SHP77 treated with DMSO at 0.1 percent for 48 hours (cell line): ENCODE measurements at places on chromosomes 7 and 10.

DNA sequence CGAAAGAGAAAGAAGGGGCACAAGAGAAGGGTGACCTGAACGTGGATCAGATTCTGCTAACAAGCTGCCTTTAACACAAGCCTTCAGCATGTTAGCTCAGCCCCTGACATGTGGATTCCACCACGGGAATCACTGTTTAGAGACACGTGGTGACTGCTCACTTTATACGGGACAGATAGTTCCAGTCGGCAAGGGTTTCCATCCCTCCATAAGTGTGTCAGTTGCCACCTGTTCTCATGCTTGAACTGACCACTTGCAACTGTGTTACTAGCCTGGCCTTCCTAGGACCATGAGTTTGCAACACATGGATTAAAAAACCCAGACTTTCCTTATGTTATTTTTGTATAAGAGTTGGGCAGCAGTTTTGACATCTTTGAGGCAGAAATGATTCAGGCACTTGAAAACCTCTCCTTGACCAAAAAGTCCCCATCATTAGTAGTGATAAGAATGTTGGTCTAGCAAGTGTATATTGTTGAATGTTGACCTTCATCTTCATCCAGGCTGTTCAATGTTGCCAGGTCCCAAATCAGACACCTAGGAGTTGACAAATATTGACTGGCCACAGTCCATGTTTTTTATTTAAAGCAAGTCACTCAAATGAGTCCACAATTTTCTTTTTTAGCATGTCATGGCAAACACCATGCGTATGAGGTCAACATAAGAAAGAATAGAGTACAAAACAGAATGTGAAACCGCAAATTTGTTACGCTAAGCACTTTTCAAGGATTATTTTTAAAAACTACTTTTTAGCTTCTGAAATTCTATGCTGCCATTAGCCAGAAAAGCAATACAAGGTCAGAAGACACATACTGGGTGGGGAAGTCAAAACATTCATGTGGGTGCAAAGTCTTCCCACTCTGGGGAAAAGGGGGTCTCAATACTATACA is 101.6 kb downstream of the ABLIM1 start:
- no peak for DNase-seq

GRCh38 chr10:8242295-8242872 is 187.9 kb downstream of the GATA3 start:
- no peak for DNase-seq

DNA sequence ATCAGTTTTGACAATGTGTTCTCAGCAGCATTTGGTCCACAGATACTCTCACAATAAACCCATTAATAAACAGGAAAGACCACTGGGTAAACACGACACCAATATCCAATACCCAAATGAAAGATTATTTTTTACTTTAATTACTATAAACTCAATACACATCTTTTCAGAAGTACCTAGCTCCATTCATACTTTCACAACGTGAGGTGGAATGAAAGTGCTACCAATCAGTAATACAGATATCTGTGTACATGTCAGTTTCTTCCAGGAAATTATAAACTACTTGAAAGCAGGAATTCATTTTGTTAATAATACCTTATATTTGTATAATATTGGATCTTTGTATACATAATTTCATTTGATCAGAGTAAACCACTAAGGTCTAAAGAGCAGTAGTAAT is 11.9 kb downstream of the CDK6 start:
- no peak for DNase-seq

- DNase-seq, result no peak
Observed at GRCh38 chr10:78362406-78363022, 328.9 kb downstream of the RPS24 start.

DNA sequence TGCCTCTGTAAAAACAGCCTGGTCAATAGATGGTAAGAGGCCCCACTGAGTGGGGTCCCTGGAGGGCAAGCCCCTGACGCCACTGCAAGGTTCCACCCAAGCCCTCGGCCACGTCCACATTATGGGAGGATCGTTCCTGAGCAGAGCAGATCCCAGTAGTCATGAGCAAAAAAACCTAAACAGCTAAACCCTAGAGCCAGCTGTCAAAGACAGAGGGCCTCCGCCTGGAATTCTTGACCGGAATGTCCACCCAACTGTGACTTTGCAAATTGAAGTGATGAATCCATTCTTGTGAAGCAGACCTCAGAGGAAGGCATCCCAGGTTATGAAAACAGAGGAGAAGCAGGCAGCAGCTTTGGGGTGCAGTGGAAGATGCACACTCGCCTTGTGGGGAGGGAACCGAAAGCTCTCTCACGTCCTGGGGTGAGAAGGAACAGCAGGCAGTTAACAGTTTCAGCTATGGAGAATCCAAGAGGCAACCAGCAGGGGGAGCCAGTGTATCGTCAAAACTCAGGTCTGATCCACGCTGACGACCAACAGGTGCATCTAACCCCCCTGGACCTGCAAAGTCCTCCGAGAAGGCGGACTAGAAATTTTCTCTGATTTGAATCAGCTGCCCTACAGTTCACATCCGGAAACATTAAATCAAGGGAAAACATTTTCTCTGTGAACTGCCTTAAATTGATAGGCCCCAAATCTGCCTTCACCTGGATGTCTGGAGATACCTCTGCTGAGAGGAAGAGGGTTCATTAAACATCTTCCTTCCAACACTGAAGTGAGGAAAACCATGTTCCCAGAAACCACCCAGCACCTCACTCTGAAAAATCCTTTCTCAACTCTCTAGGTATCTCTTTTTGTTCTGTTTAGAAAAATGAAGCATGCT is 139.1 kb upstream of the PFKP start:
- DNase-seq, result peak; percentile 25

GRCh38 chr10:113433711-113434110 is 119.1 kb upstream of the HABP2 start:
- DNase-seq, result no peak

DNA sequence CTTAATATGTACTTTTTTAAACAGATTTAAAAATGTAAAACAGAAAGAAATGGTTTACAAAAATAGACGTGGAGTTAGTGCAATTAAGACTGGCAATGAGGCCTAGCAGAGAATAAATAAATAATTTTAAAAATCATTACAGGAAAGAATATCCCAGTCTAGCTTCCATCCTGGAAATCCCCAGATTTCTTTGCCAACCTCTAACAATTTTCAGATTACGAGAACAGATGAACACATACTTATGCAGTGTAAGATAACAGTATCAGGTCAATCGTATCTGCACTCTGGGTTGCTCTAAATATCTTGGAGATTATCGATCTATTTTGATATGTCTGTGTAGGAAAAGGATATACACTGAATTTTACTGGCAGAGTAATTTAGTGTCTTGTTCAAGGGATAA is 210.5 kb downstream of the SEMA3A start:
- DNase-seq, result no peak

DNA sequence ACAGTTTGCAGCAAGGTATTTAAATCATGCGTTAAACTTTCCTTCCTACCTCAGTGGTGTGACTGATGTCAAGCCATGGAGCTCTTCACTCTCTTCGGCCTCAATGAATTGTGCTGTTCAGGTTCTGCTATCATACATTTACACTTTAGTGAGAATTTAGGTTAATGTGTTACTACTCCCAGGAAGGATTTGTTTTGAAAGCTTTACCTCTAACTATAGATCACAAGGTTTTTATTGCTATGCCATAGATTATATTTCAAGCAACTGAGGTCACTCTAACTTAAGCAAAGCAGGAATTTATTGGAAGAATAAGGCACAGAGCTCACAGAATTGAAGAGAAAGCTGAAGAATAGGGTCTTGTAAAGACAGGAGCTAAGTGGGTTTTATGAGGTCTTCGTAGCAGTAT is 11.0 kb upstream of the ADD3 start:
- DNase-seq, result no peak

DNA sequence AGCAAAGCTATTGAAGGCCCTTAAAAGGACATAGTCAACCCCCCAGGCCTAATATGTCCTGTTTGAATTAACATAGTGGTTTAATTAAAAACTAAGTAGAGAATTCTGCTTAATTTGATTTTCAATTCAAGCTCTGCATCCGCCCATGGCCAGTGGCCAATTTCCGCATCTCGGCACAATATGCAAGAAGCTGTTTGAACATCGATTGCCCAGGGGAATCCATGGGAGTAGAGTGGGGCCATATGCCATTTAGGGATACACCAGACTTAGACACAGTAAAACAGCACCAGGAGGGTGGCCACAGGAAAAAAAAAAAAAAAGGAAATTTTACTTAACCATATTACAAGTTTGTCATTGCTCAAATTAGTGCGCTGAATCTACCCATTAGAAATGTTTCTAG is 100.4 kb downstream of the LMBR1 start:
- DNase-seq, result no peak

DNA sequence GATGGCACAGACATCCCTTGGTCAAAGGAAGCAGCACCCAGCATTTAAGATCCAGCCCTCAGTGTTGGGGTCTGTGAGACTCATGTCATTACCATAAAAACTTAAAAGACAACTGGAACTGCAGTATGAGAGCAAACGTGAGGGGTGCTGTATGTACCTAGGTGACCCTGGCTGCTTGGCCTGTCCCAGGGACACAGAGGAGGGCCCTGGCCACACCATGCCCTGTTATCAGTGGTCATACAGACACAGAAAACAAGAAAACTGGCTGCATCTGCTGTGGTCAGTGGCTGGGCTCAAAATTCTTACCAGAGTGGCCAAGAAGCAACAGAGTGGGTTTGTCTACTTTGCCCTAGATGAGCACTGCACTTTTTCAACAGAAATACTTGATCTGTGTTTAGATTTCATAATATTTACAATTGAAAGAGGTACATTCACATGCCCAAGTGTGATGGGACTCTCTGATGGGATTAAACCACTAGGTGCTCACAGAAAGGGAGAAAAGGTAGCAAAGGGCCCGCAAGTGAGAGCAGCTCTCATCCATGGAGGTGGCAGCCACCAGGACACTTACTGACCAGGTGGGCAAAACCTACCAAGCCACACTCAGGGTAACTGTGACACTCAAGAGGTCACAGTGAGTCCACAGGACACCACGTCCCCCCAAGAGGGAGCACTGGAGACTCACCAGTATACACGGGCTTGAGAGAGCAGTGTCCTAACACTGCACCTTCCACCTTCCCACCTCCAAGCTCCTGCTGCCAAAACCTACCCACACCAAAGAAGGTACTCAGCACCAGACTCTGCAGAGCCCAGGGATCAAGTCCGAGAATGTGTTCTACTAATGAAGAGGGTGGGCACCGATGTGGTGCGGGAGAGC is 68.1 kb upstream of the CAMK2B start:
- DNase-seq, result no peak

DNA sequence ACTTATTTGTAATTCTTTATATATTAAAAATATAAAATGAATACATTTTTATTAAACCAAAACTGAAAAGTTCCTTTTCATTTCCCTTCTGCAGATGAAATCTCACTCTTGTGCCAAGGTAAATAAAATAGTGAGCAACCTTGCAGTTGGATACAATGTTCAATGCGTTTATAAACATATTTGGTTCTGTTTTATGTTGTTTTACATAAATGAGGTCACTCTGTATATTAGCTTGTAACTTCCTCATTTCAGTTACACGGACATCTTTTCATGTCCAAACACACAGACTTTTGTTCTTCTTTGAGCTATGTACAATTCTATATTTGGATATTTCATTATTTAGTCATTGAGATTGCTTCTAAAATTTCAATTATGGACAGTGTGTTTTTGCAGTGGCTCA is 107.7 kb downstream of the BBS9 start:
- no peak for DNase-seq

- no peak for DNase-seq
Observed at GRCh38 chr10:6388261-6388893, 185.6 kb downstream of the PFKFB3 start.

- DNase-seq, result no peak
Observed at GRCh38 chr10:127117125-127117524, 79.3 kb downstream of the INSYN2A start.

- no peak for DNase-seq
Observed at GRCh38 chr10:4671451-4672145, 154.4 kb upstream of the AKR1E2 start.

DNA sequence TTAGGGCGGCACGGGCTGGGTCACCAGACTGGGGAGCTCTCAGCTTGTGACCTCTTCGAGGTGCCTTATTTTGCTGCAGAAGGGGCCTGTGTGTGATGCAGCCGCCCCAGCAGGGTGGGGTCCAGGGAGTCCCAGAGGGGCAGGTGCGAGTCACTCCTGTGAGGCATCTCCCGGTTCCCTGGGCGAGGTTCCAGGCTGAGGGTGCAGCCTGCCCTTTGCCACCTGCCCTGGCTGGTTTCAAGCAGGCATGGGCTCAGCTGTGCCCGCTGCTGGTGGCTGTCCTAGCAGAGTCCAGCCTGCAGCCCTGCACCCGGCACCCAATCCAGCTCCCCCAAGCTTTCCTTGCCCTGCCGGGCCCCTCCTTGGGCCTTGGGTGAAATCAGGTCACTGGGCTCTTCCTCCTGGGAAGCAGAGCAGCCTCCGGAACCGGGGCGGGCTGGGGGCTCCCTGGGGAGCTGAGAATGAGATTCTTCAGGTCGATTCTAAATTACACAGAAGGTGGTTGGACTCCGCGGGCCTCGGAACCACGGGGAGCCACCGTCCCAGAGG is 64.8 kb downstream of the PWWP2B start:
- DNase-seq, result no peak

- DNase-seq, result no peak
Observed at GRCh38 chr10:35910234-35910633, 268.1 kb upstream of the FZD8 start.

- DNase-seq, result no peak
Observed at GRCh38 chr10:64041989-64042490, 520.8 kb downstream of the REEP3 start.

GRCh38 chr10:78802866-78803265 is 265.9 kb upstream of the ZMIZ1 start:
- no peak for DNase-seq

DNA sequence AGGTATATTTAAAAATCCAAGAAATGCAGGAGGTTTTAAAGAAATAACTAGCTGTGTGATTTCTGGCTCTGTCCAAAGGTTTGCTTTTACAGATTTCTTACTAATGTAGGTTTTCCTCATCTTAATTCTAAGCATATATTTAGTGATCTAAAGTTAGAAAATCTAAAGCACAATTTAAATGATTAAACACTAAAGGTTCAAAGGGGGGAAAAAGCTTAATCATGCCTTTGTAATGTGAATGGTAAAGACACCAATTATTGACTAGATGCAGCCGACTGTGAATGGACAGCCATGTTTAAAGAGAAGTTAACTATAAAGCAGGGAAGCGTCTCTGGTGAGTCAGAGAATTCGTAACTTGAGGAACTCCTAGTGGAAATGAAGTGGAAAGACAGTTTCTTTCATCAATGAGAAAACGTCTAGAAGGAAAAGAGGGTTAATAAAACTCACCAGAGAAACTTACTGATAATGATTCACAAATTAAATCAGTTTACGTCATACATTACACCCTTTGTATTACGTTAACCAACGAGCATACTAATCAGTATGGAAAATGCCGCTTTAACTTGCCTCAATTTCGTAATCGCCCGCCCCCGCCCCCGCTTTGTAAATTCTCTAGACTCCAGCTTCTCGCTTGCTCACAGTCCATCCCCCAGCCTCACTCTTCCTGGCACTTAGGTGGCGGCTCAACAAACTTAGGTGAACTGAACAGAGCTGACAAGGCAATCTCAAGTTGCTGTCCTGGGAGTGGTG is 1.1 kb upstream of the HBP1 start:
- DNase-seq, result peak; percentile 36
